Daoy (cell line): ENCODE measurements at places on chromosomes 7 and 10. TPM values are rescaled to one million over a fixed set of nuclear protein-coding genes. Genes with fewer than 3 reads are reported as not detected.

CHN2 gene
- 15.3 and 19.8 TPM in 2 replicates for total RNA-seq

AEBP1 gene
- total RNA-seq: not detected in 2 replicates

CDHR1 gene
- not detected in 2 replicates for total RNA-seq

CLRN3 gene
- total RNA-seq: not detected in 2 replicates

CCM2 gene
- 67.6 and 68.8 TPM in 2 replicates for total RNA-seq

CALML5 gene
- not detected in 2 replicates for total RNA-seq

AKR1C3 gene
- total RNA-seq: 2.1 and 4.3 TPM in 2 replicates
